ENCODE measurements at places on chromosomes 1 and 21.

DNA sequence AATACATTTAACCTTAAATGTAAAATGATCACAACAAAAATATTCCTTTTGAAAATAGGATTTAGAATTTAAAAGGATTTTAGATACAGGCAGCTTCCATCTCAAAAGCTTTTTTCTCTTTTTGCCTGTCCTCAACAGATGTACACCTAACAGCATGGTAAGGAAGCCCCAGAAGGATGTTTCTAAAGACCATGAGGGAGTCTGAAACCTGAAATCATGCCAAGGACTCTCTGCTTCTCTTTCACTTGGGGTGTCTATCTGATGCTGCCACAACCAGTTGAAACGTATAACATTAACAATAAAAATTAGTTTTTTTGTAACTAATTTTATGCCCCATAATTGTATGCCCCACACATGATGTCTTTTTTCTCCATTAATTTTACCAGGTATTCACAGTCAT lies 5.4 kb upstream of the ZNF281 start:
- no peak for DNase-seq

- DNase-seq = no peak
These were observed 549.2 kb upstream of the BRINP3 start for GRCh38 chr1:191026828-191027227.

DNA sequence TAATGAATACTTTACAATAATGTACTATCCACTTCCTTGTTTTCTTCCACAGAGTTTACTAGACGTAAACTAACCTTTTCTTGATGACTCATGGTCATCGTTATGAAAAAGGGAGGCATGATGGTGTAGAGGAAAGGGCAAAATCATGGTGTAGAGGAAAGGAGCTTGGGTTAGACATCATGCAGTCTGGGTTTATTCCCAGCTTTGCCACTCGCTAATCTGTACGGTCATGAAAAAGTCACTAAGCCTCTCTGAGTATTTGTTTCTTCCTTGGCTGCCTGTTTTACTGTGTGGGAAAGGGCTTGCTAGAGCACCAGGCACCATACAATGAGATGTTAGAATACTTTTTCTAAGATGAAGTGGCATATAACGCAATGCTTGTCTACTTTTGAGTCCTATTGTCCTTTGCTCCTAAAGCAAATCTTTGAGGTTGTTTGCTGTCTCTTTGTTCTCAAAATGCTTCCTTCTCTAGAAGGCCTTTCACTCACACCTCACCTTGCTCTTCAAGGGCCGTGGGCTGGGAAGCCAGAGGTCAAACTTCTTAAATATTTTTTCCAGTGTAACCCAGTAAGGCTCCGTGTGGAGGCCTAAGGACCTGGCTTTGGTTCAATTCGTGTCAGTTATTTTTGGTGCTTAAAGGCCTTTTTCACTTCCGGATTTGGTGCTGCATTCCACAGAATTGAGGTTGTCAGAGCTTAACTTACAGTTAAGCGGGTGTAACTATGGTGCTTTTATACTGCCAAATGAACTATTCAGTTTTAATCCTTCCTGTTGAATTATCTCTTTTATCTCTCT lies 9.9 kb upstream of the ETV3 start:
- peak; percentile 40 for DNase-seq

- DNase-seq = no peak
These were observed 237.7 kb upstream of the CACYBP start for GRCh38 chr1:174761901-174762585.

DNA sequence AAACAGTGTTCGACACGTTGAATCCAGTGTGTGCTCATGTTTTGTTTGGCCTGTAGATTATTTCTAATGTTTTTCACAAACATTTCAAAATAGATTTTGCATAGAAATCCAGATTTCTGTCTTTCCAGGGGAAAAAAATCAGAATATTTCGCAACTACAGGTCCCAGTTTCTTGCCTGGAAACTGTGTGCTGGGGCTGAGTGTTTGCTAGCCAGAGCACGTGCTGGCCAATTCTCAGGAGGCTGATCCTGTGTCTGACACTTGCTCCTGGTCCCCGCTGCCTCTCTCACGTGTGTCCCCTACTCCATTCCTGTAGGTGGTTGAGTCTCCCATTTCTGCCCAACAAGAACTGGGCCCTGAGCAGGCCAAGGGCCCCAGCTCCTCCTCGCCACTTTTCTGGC lies 2.4 kb downstream of the MAB21L3 start:
- DNase-seq = no peak

DNA sequence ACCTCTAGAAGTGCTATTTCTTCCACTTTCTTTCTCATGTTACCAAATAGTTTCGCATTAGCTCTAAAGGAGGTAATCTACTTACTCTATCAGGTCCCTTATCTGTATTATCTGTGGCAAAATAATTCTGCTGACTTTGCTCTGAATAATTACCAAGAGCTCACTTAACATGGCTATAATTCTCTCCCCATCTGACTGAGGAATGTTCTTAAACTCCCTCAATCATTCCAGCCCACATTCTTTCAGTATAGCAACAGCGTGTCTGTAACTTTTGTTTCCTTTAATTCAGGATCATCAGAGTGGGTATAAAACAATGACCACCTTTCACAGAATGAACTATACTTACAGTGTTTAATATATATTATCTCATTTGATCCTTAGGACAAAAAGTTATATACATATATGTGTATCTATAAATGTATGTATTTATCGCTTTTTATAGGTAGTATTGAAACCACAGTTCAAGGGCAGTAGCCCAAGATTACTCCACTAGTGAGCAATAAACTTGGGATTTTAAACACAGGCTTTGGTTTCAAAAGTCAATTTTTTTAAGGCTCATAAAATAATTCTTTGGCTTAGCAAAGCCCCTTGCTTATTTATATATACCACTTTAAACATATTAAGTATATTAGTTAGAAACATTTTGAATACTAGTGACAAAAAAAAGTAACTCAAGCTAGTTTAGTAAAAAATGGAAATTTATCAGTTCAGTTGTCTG lies 36.1 kb upstream of the ST6GALNAC3 start:
- DNase-seq = no peak

DNA sequence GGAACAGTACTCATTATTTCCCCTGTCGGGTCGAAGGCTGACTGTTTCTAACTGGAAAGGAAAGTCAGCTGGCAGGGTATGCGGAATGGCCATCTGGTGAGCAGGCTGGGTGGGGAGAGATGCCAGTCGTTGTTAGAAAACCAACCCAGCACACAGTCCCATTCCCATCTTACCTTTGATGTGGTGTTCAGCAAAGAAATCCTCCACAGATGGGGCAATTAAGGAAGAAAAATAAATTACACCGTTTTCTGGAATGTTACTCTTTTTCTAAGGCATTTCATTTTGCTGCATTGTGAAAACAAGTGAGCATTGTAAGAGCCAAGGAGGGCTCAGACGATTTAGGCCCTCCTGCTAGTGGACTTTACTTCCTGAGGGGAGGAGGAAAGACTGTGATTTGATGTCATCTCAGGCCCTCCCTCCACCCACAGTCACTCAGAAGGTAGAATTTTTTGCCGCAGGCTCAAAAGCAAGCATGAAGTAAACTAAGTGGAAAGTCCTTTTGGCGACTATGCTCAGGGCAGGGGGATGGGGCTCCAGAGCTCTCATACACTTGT lies at the start of gene SLC16A4:
TSS of gene SLC16A4 (minus strand) at position 335 of the 554 bp plus-strand sequence. CDS start 1,703 bp downstream, outside the sequence.
- no peak for DNase-seq

DNA sequence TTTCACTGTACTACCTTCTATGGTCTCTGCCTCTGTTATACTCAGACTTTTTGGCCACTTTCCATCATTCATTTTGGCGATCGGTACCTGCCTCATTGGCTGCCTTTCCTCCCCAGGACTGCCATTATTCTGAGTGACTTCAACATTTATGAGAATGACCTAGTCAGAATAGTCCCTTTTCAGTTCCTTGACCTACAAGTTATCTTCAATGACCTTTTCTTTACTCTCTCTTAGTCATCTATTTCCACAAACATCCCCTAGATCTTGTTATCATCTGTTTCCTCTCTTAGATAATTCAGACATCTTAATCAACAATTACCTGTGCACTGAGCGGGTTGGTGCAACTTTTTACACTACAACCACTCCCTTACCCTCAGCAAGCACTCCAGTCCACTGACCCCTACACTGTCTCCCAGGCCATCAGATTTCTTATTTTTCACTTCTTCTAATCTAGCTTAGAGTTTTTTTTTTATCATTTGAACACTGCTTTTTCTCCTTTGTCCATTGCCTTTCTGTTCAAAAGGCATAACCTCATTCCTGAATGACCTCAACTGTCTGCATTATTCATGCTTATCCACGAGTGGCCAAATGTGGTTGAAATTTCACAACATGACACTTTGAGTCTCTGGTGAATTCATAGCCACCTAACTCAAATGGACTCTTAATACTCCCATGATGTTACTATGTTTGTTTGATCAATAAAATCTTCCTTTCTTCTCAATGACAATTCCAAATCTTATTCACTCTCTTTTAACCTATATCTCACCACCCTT lies 112.7 kb downstream of the HMCN1 start:
- no peak for DNase-seq

DNA sequence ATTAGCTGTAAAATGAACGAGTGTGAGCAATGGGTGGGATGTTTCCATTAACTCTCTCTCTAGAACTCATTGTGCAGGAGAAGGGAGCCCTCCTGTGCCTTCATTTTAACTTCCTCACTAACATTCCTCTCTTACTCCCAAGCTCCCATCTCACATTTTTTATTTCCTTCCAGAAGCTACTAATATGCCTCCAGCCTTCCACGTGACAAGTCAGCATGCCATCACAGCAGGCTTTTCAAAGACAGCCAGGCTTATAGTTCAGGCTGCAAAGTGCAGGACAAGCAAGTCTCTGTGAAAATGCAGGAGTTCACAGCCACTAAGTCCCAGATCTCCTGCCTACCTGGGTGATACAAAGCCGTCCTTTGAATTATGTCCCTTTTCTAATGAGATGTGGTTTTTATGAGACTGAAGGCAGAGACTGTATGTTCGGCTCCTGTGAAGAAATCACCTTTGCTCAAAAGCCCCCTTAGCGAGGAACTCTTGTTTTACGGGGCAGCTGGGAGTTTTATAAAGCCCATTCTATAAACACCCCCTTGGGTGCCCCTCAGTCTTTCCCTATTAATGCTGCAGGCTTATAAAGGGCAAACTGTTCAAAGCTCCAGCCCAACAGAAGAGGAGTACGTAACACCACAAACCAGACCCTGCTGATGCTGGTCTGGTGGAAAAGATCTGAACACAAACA lies 14.8 kb upstream of the ANGPTL7 start:
- DNase-seq = no peak

- no peak for DNase-seq
These were observed 112.5 kb upstream of the GFI1 start for GRCh38 chr1:92599184-92599583.

All from HAP-1 (cell line).